Retinal pigment epithelial cell (primary cell): ENCODE measurements at places on chromosomes 3 and 15.

DNA sequence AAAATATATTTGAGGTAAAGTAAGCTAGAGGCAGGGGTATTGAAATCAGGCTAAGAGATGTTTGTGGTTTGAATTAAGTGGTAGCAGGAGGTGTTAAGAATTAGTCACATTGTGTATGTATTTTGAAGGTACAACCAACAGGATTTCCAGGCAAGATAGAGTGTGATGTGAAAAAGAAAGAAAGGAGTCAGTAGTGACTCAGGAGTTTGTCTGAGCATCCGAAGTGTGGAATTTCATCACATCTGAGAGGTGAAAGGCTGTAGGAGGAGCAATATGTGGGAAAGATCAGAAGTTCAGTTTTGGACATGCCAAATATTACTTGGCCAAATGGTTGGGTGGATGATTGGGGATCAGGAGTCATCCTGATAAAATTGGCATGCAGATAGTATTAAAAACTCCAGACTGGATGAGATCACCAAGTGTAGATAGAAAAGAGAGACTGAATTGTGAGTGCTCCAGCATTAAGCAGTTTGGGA, 32.1 kb upstream of the EBLN2 start:
- DNase-seq: peak; percentile 73

DNA sequence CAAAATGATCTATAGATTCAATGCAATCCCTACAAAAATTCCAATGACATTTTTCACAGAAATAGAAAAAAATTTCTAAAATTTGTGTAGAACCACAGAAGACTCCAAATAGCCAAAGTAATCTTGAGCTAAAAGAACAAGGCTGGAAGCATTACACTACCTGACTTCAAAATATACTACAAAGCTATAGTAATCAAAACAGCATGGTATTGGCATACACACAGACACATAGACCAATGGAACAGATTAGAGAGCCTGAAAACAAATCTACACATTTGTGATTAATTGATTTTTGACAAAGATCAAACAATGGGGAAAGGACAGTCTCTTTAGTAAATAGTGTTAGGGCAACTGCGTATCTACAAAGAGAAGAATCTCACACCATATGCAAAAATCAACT, 45.3 kb upstream of the RYK start:
- no peak for DNase-seq

DNA sequence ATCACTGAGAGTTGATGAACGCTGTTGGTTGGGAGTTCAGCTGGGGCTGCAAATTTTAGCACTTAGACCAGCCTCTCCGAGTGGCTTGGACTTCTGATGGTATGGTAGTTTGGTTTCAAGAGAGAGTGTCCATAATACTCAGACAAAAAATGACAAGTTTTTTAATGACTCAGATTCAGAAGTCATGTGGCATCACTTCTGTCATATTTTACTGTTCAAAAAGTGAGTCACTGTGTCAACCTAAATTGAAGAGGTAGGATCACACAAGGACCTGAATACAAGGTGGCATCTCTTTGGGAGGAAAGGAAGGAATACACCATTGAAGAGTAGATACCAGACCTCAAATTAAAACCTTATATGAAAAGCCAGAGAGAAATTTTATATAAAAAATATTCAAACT, 99.1 kb upstream of the CHMP2B start:
- no peak for DNase-seq

GRCh38 chr3:148360051-148360450, 337.7 kb upstream of the AGTR1 start:
- DNase-seq: peak; percentile 48

GRCh38 chr3:53750253-53751210, 95.7 kb downstream of the CHDH start:
- no peak for DNase-seq

DNA sequence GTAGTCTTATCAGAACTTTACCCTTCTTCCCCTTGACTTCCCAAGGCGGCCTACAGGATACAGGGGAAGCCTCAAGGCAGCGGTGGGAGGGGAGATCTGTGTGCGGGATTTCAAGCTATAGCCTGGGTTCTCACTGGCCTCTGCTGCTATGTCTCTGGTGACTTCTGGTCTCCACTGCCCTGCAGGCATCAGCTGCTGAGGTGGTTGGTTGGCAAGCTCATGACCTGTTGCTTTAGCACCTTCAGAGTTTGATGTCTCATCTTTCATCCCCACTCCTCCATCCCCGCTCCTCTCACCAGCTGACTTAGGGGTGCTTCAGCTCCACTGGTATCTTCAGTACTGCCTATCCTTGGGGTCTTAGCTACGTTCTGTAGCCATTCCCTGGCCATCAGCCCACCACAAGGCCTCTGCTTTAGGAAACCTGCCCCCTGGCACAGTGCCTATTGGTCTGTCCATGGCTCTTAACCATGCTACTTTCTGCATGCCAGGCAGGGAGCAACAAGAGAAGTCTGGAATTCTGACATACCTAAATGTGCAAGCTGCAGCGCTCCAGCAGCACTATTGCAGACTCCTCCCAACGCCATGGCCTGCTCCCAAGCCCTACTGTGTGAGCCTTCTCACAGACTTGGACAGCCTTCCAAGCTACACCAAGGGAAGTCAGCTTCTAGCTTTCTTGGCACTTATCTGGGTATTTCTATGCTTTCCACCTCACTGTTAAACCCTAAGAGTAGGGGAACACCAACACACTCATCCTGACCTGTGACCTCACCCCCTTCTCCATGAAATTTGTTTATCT, 1.8 kb upstream of the YEATS2 start:
- no peak for DNase-seq

DNA sequence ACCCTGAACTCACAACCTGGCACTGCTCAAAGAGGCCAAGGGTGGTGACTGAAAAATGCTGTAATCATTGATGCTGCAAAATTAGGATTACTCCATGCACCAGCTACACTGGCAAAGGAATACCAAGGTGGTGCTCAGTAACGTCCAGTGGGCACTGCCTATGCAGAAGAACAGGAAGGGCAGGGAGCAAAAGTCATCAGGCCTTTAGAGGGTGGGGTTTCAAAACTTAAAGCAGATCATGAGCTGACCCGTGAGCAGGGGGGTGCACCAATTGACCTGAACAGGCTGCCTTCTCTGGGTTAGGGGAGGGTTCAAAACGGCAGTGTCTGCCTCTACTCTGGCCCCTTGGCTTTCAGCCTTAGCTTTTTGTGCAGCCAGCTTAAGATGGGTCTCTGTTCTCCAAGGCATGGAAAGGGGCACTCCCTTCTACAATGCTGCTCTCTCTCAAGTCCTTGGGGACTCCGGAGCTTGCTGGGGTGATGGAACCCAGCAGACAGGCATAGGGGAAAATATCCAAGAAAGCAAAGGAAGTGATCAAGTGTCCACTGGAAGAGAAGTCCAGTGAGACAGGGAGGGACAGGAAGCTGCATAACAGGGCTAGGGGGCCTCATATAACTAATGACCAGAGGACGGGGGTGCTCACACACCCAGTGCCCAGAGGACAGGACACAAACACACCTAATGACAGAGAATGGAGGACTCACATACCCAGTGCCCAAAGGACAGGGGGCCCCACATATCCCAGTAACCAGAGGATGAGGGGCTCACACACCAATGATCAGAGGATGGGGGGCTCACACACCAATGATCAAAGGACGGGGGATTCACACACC, 11.4 kb downstream of the RAB6B start:
- DNase-seq: no peak

- no peak for DNase-seq
Measured at GRCh38 chr15:52462806-52463360, 65.8 kb downstream of the MYO5A start.

- DNase-seq: no peak
Measured at GRCh38 chr3:178989821-178990220, 81.8 kb downstream of the ZMAT3 start.

DNA sequence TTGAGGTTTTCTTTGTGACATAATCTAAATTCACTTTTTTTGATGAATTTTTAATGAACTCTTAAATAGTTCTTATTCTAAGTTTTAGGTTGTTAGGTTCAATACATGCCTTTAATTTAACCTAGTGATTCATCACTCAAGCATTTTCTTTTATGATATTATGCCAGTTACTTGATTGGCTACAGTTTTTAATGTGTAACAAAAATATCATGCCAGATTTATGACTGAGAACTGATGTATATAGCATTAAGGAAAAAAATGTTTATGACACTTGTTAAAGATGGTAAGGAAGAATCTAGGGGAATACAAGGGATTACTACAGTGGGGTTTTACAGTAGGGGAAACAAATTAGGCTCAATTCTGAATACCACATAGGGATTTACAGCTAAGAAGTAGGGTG, 103.1 kb downstream of the VGLL3 start:
- DNase-seq: no peak

DNA sequence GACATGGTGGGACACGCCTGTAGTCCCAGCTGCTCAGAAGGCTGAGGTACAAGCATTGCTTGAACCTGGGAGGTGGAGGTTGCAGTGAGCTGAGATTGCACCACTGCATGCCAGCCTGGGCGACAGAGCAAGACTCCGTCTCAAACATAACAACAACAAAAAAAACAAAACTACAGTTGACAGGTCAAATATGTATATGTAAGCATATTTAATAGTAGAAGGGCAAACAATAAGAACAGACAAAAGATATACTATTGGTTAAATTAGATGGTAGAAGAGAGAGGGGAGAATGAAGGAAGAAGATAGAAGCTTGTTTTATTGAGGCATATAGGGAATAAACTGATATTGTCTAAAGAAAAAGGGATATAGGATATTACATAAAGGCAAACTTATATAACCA, 247.1 kb downstream of the KLF13 start:
- no peak for DNase-seq

- DNase-seq: peak; percentile 71
Measured at GRCh38 chr3:4218456-4219226, 84.5 kb upstream of the SETMAR start.

DNA sequence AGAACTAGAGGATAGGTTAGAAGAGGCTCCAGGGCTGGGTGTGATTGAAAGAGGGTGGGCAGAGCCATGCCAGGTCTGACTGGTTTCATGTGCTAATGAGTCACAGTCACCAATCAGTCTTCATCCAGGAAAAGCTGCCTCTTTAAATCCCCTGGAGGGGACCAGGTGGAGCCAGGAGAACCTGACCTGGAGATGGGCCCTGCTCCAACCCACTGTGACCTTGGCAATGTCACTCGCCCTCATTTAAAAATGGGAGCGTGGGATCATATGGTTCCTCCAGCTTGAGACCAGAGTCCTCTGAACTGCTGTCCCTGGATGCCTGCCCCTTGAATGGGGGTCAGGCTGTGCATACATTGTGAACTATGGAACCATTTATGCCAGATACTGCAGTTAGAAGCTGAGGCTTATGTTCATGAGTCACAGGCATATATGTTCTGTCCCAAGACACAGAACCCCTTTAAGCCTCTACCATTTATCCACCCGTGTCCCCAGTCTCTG, 23.0 kb downstream of the HES1 start:
- no peak for DNase-seq

DNA sequence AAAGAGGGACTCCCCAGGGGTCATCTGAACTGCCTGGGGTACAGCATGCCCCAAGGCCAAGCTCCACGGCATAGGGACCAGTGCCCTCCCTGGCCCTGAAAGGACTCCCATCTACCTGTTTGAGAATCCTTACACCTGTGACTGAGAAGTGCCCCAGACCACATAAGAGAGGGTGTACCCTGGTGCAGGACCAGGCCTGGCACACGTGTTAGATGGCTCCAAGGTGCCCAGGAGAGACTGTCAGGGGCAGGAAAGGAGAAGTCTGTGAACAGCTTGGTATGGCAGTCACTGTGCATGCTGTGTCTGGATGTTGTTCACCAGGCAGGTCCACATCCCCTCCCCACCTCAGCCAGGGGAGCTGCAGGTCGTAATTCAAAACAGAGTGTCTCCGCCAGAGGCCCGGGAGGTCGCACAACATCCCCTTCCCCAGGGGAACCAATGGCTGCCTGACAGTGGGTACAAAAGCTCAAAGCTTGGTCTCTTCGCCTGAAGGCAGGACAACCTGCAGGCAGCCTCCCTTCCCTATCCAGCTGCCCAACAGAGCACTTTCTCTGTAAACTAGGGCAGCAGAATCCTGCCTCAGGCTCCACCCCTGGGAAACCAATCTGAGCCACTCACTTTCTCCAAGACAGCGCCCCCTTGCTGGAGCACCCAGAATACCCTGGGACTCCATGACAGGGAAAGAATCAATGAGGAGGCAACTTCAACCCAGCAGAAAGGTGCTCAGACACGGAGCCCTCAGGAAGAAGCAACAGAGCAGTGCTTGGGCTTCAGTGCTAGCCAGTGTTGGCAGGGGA, 3.9 kb downstream of the NUP210 start:
- DNase-seq: no peak

GRCh38 chr3:195180490-195181112, 90.4 kb downstream of the XXYLT1 start:
- no peak for DNase-seq

- DNase-seq: no peak
Measured at GRCh38 chr15:39661776-39662175, 80.9 kb downstream of the THBS1 start.

DNA sequence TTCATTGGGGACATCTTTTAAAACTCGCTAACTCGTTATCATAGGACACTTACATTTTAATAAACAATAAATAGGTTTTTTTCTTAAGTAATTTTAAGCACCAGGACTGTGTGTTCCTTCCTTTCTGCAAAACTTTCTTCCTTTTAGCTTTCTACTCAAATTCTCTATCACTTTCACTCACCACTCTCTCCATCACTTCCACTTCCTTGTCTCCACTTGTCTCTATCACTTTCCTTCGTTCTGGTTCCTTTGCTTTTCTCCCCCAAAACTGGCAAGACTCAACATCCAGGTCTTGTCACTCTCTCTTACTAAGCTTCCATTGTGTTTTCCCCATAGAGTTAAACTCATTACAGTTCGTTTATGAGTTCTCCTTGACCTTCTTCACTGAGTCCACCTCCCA, 99.0 kb downstream of the ZPLD1 start:
- DNase-seq: no peak

DNA sequence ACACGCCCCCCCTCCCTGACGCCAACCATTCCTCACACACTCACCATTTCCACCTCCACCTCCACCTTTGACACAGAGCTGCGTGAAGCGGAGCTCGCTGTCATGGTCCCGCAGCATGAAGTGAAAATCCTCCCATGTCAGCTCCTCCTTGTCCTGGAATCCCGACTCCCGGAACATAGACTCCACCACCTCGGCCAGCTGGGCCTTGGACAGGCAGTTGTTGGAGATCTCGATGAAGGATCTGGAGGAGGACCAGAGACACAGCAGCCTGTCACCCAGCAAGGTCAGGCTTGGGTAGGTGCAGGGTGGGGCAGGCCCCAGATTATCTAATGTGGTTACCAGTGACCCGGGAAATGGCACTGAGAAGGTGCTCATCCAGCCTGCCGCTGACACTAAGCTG, 12.2 kb downstream of the DUOX2 start:
- DNase-seq: no peak

GRCh38 chr3:150899141-150899540, 6.1 kb downstream of the MINDY4B start:
- no peak for DNase-seq

GRCh38 chr3:194574639-194575483, 58.4 kb downstream of the TMEM44 start:
- DNase-seq: no peak

- no peak for DNase-seq
Measured at GRCh38 chr3:76065964-76066363, 280.6 kb upstream of the ZNF717 start.
